ENCODE measurements at places on chromosomes 7 and 10.

DNA sequence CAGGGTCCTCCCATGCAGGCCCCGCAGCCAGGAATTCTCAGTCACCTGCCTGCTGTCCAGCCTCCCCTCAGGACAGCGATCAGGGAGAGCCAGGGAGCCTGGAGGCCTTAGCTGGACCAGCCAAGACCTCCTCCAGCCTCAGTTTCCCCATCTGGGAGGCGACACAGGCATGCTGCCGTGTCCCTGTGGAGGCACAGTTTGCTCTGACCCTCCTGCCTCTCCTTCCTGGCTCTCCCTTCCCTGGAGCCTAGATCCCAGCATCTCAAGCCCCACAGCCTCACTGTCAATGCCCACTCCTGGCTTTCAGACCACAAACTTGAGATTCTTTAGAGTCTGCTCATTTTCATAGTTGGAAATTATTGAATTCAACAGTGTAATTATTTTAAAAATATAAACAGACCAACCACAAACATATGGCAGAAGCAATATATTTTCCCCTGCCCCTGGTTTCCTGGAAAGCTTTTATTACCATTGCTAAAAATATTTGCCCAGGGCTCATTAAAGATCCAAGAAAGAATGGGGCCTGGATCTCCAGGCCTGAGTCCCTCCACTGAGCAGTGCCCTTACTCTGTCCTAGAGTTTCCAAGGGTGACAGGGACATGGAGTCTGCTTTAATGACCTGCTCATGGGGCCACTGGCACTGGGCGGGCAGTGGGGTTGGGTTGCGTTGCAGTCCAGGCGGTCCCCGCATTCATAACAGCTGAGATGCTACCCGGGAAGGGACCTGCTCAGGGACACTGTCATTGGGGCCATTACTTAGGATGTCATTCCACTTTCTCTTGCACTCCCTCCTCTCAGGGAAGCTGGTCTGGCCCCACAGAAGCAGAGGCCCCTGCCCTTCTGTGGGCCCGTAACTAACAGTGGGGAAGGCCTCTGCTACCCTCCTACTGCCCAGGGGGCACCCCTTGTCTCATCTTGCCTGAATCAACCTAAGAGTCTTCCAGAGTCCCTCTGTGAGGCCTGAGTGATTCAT is 81.6 kb upstream of the CHST15 start:
- no peak for DNase-seq

DNA sequence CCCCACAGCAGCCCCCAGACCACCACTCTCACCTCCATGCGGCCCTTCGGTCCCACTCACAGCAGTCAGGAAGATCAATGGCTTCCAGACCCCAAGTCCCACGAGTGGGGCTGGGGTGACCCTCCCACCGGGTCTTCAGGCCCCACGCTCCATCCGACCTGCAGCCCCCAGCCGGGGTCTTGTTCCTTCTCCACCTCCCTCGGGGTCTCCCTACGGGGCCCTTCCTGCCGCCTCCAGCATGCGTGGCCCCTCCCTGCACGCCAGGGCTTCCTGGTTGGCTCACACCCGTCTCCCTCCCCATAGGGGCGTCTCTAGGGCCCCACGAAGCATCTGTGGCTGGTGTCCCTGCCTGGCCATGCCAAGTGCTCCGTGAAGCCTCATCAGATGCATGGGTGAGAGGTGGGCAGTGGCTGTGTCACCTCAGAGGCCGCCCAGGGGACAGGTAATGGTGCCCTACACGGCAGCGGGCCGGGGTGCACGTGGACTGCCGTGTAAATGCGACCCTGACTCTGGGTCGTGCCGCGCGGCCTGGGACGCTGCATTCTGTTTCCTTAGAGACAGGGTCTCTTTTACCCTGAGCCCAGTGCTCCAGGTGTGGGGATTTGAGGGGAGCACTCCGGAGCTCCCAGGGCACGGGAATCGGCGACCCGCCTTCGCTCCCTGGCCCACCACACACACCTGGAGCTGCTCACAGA is 19.9 kb downstream of the ADAP1 start:
- DNase-seq = no peak

DNA sequence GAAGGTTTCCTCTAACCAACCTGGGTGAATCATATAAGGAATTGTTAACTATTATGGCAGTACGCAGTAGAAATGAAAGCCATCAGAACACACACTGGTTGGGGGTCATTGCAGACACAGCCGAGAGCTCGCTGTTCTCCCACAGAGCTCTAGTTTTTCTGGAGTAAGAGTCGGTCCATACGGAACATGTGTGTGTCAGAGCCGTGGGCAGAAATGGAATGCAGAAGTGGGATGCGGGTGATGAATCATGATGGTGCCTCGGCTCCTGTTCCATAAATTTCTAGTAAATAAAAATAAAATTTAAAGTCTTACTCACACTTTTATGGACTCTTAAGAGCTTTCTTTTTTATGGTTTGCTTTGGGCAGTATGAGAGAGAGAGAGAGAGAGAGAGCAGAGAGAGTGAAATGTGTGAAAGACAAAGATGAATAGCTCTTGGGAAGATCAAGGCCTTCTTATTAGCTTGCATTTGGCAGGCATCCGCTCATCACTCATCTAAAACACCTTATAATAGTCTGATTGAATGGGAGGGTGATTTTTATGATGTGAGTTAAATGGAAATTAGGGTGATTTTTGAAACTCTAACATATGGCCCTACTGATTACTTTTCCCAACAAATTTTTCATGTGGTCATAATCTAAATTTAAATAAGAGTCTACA is 98.8 kb upstream of the PFKP start:
- DNase-seq = no peak

DNA sequence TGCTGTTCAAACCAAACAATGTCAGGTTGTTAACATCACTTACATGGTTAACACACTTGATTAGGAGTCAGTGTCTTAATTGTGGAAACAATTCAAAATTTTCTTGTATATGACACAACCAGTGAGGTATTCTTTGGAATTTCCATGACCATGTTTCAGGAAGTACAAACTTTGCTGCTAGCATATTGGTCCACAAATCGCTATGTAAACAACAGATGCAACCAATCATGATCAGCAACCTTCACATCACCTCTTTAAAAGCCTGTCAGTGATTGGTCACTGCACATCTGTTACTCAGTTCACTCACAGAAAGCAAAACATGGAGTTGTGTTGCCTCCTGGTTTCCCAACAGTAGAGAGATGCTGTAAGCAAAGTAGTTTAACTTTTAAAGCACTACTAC is 108.9 kb upstream of the FAM3C start:
- DNase-seq = no peak

DNA sequence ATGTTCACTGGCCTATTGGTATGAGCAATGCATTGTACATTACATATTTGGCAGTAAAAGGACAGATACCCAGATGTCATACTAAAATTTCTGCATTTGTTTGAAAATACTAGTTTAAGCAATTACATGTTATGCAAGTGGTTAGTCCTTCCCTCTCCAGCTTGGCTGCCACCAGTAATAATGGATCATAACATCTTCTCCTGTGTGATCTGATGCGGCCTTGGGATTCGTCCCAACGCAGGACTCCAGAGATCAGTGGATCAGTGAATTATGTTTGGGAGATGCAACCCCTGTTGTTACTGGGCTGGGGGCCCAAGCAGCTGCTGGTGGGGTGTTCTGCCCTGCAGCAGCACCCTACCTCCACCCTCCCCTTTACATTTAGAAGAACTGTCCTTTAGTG is 11.2 kb upstream of the PDK4 start:
- no peak for DNase-seq

DNA sequence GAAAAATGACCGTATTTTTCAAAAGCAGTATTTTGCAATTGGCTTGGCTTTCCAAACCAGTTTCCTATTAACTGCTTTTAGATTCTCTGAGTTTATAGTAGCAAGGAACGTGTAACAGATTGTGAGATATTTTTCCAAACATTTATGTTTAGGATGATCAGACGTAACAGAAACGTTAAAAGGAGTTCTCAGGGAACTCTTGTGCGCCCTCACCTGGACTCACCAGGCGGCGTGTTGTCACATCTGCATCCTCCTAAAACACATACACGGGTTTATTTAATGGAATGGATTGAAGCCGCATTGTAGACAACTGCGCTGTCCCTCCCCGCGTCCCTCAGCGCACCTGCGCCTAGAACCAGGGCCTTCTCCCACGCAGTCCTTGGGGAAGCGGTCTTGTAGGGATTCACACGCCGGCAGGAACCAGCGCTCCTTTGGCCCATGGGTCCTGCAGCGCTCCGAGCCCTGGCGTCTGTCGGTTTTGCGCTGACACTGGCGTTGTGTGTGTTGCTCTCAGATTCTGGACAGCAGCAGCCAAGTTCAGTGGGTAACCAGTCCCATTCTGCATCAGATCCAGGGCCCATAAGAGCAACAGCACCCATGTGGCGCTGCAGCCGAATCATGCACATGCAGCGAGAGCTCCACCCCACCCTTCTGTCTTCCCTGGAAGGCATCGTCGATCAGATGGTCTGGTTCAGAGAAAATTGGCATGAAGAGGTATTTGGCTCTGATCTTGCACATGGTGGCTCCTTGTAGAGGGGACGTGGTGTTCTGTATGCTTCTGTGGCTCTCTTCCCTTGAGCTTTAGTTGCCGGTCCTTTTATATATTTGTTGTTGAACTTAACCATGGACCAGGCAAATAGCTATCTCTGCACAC is 114.9 kb downstream of the TRRAP start:
- no peak for DNase-seq

GRCh38 chr7:86598311-86598710 is 45.4 kb upstream of the GRM3 start:
- DNase-seq = no peak

DNA sequence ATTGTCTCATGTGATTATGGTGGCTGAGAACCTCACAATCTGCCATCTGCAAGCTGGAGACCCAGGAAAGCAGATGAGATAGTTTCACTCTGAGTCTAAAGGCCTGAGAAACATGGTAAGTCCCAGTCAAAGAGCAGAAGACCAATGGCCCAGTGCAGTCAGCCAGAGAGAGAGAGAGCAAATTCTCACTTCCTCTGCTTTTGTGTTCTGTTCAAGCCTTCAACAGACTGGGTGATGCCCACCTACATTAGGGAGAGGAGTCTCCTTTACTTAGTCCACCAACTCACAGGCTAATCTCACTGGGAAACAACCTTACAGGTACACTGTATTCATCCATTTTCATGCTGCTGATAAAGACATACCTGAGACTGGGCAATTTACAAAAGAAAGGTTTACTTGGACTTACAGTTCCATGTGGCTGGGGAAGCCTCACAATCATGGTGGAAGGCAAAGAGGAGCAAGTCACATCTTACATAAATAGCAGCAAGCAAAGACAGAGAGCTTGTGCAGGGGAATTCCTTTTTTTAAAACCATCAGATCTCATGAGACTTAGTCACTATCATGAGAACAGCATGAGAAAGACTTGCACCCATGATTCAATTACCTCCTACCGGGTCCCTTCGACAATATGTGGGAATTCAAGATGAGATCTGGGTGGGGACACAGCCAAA is 4.7 kb upstream of the FRMPD2 start:
- no peak for DNase-seq

GRCh38 chr7:3538041-3538440 is 237.0 kb downstream of the SDK1 start:
- DNase-seq = no peak

GRCh38 chr10:17316488-17317170 is 88.6 kb downstream of the VIM start:
- DNase-seq = no peak

DNA sequence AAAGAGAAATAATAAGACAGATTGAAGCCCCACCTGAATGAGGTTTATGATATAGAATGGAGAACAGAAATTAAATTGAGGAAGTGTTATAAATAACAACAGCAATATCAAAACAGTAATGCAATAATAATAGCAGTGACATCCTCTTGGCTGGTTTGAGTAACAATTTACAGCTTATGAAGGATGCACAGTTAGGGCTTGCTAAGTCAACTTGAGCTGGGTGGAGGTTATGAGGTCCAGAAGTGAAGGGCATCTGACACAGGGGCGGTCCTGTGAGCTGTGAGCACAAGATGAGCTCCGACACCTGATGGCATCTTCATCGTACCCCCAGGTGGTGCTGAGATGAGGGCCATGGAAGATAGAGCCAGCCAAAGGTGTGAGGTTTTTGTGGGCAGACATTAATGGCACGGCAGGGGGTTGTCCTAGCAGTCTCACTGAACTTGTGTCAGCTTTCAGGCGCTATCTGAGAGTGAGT is 30.5 kb downstream of the ARHGAP22 start:
- no peak for DNase-seq

DNA sequence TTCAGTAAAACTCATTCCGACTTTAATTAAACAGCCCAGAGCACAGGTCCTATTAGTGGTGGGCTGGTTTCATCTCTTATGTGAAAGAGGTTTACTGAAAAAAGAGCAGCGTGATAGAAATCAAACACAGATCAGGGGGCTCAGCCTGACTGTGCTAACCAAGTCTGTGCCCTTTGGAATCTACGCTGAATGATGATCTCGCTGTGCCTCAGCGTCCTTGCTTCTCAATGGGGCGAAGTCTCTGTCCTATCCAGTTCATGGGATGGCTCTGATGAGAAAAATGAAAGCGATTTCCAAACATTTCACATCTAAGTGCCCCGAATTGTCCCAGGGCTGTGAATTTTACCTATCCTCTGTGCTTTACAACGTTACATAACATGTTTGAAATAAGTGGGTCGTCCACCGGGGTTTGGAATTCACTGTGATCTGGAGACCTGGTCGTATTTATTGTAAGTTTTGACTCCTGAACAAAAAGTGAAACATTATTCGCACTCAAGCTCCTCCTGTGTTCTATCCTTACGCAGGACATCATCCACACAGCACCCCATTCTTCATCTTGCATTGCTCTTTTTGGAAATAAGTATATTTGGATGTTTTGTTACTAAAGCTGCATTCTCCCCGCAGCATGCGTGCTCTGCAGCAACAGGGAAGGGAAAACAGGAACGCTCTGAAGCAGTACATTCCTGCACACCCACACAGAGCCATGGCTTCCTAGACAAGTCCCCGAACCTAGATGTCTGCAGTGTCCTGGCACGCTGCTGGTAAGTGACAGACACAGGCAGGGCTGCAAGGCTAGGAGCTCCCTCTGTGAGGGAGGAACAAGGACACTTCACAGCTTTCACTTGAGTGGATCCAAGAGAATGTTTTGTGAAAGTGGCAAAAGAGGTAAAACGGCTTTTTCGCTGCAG is 83.5 kb downstream of the SLC37A3 start:
- no peak for DNase-seq

DNA sequence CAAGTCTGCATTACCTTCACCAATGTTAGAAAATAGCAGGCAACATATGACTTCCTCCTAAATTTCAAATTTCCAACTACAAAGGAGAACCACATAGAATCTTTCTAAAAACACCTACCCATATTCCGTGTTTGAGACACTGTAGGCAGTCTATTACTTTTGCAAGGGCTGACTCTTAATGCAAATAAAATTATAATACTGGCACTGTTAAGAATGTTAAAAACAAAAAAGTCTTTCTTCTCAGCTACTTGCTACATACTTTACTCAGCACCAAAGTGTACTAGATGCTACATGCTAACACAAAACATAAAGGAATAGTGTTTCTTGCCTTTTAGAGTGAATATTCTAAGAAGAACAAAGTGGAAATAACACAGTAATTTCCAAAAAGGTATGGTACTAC is 65.4 kb downstream of the SRPK2 start:
- DNase-seq = no peak

DNA sequence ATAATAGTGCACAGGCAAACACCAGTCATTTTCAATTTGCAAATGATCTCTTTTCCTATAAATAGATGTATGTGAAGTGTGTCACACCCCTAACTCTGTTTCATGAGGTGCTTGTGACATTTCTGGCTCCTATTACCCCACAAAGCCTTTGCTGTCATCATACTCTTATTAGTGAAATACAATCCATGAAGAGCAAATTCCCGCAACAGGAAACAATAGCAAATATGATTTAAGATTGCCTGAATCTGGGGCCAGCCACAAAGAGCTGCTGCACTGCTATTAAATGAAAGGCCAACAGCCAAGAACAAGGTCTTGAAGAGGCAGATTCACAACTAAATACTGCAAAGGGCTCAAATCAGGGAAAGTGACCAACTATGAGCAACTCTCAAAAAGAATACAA is 96.3 kb upstream of the CAV2 start:
- no peak for DNase-seq

All from HAP-1 (cell line).